ENCODE measurements at places on chromosomes 4 and X. TPM values are rescaled to one million over a fixed set of nuclear protein-coding genes. Genes with fewer than 3 reads are reported as not detected.

FHL1 gene
- 1,206 TPM for polyA plus RNA-seq

F11 gene
- not detected for polyA plus RNA-seq

CNGA1 gene
- 0.23 TPM for polyA plus RNA-seq

FAM184B gene
- polyA plus RNA-seq: 5.7 TPM

GABRE gene
- polyA plus RNA-seq: 37.8 TPM

GABRG1 gene
- polyA plus RNA-seq: not detected

POLN gene
- 3.1 TPM for polyA plus RNA-seq

DNA sequence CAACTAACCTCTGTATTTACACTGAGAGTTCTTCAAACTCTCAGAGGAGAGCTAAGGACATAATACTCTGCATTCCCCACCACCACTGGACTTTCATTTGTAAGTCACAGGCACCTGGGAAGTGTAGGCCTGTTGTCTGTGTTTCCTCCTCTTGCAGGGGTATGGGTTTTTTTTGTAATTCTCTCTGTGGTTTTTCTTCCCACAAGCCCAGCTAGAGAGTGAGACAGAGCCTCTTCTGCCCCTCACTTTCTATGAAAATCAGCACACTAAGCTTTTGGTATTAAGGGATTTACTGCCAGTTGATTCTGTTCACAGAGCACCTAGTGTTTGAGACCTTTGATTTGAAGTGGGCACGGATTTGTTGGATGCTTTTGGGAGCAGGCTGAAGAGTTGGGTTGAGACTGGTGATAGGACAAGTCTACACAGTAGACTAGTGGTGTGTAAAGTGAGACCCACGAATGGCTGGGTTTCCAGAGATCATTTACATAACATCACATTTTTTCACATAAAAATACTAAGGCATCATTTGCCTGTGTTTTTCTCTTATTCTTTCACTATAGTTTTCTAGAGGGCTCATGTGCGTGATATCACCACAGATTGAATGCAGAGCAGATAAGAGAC is 28.9 kb upstream of the WDR17 start:
- no peak for DNase-seq

DNA sequence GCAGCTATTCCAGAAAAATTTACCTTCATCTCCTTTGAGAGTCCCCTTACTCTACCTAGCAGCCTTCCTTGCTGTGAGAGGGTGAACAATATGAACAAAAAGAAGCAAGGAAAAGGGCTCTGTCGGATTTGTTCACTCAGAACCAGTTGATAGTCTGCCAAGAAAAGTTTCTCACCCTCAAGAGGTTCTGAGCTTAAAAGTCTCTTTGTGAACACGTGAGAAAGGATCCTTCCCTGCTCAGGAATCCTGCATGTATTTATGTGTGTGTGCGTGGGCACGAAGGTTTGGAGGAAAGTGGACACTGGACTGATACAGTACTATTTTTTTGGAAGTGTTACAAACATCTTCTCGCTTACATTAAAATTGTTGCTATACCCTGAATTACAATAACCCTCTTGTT is 178.6 kb upstream of the JADE1 start:
- DNase-seq: no peak

- DNase-seq: no peak
Measured at GRCh38 chr4:176298664-176299063, 21.1 kb upstream of the SPCS3 start.

DNA sequence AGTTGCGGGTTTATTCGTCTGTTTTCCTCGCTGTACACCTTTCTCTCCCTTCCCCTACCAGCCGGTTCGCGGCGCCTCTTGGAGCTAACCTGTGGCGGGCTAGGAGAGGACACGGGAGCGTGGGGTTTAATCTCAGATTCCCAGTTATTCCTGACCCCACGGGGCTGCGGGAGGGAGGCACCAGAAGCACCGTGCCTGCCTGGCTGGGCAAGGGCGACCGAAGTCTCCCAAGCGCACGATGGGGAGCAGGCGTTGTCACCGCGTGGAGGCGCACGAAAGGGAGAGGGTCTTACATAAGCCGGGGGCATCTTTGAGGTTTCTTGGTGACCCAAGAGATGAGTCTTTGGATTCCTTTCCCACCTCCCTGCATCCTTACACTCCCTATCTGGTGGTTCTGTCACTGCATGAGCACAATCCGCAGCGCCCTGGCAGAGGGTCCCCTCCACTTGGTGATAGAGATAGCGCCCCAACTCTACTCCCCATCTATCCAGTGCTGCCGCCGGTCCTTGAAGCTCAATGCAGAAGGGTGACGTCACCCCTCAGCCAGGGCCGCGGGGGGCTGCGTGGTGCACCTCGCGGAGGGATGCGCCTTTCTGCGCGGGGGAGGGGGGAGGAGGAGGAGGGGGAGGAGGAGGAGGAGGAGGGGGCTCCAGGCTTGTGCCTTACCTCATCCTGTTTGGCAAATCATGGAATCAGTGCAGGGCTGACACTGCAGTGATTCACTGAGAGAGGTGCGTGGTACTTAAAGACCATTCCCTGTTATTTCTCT is 793 bp downstream of the TSPAN7 start:
- DNase-seq: no peak

GRCh38 chr4:27428661-27429060 is 568.0 kb downstream of the STIM2 start:
- peak; percentile 27 for DNase-seq

DNA sequence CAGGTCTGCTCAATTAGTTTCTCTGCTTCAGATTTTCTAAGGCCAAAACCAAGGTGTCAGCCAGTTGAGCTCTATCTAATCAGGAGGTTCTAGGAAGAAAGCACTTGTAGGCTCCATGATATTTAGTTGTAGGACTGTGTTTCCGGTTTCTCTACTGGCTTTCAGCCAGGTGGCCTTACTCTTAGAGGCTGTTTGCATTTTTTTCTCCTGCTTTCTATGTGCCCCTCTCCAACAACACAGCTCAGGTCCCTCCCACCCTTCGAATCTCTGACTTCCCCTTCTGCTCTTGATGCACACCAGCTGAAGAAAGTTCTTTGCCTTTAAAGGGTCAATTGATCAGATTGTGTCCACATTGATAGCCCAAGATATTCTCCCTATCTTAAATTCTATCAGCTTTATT is 245.2 kb downstream of the RAB28 start:
- DNase-seq: no peak

DNA sequence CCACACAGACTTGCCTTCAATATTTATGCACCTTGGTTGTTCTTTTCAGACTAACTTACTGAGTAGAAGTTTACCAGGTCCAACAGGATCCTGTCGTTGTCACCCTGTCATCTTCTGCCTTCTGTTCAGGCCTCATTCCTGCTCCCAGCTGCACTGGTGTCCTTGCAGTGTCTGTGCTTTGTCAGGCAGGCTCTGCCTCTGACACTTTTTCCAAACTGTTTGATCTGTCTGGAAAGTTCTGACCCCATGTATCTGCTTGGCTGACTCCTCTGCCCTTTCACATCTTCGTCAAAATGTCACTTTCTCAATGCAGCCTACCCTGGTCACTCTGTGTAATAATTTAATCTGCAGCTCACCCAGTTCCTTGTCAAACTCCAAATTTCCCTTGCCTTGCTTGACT is 9.9 kb downstream of the PAGE2 start:
- DNase-seq: no peak

DNA sequence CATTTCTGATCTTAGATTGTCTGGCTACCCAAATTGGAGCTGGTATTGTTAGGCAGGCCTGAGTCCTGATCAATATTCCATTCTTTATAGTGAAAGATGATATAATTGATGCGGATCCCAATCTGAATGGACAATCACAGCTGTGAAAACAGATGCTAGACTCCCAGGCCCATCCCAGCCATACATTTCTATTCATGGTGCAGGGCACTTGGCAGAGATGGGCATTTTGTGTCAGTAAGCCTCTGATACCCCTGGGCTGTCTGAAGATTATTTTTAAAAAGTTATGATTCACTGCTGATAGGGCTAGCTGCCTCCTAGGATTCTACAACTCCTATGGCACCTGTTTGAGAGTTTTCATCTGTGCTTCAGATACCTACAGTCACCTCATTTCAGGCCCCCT is 61.2 kb upstream of the TSPAN7 start:
- DNase-seq: no peak

DNA sequence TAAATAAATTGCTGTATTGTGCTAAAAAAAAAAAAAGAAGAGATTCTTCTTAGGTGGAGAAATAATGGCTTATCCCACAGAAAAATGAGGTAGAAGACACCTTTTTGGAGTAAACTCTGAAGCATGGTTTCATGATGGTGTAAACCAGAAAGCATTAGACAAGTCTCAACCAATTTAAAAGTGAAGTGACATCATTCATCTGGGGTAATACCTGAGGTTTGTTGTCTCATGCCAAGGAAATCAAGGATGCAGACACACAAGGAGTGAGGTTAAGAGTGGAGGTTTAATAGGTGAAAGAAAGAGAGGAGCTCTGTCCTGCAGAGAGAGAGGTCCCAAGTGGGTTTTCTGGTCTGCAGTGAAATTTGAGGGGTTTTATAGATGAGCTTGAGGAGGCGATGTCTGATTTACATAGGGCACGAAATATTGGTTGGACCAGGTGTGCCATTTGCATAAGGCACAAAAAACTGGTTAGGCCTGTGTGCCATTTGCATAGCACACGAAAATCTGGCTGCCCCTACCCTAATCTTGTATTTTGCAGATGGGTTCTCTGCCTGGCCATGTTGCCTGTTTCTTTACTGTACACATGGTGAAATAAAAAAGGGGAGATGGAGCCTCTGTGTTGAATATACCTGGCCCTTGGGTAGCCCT is 25.0 kb upstream of the CWH43 start:
- no peak for DNase-seq

DNA sequence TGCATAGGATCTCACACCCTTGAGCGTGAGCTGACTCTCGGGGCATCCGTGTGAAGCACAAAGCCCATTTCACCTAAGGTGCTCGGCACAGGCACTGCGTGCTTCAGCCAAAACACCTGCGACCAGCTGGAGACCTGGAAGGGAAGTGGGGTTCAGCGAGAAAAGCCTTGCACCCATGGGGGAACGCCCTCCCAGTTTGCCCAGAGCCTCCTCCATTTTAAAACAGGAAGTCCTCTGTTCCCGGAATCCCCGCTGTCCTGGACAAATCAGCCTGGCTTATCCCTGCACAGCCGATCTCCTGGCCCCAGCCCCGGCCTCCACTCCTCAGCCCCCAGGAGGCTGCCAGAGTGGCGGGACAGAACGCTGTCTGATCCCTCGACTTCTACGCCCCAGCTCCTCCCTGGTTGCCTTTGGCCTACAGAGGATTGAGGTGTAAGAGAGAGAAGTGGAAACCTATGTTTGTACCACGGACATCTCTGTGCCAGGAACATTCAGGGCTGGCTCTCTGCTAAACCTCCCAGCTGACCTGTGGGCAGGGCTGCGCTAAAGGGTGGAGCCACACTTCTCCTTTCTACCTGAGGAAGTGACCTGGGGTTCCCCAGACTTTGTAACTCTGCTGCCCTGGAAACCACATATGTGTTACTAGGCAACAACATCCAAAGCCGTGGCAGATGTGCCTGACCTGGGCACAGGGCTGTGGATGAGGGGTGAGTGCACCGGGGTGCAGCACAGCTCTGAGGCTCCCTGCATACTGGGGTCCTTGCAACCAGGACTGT is 3.8 kb upstream of the C4orf50 start:
- DNase-seq: no peak

DNA sequence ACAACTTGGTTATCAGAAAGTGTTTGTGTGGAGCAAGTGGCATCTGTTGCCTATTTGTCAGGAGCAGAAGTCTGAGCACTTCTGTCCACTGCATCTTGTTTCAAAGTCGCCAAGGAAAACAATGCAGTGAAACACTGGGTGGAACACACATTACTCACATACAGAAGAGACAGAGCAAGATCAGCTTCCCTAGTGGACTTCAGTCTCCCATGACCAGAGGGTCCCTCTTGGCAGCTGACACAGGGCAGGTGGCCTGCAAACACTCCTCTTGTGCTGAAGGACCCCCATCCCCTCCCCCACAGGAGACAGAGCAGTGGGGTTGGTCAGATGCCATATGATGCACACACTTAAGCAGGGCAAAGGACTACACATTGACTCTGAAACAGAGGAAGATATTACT is 3.6 kb upstream of the BBS12 start:
- peak; percentile 10 for DNase-seq

DNA sequence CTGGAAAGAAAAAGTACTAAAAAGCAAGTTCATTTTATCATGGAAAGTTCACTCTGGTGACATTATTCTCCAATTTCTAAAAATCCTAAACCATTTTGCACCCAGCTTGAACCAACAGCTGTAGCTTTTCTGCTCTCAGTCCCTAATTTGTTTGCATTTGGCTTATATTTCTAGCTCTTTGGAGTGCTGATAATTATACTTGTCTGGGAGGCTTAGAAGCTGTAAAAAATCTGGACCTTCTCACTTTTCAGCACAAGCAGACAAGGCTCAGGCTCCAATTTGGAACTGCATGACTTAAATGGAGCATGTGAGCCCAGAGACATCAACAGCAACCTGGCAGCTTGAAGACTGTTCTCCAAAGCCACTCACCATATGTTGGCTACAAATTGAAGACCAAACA is 170.9 kb upstream of the PCDH18 start:
- no peak for DNase-seq

GRCh38 chr4:73053974-73054480 is 15.5 kb downstream of the COX18 start:
- DNase-seq: no peak

GRCh38 chr4:80578001-80578400 is 242.5 kb downstream of the CFAP299 start:
- DNase-seq: no peak

- no peak for DNase-seq
Measured at GRCh38 chr4:114093221-114093715, 113.8 kb upstream of the ARSJ start.

- peak; percentile 8 for DNase-seq
Measured at GRCh38 chr4:175833574-175834311, 21.7 kb upstream of the GPM6A start.

- DNase-seq: no peak
Measured at GRCh38 chr4:135371137-135371536, 1169.5 kb upstream of the PABPC4L start.

DNA sequence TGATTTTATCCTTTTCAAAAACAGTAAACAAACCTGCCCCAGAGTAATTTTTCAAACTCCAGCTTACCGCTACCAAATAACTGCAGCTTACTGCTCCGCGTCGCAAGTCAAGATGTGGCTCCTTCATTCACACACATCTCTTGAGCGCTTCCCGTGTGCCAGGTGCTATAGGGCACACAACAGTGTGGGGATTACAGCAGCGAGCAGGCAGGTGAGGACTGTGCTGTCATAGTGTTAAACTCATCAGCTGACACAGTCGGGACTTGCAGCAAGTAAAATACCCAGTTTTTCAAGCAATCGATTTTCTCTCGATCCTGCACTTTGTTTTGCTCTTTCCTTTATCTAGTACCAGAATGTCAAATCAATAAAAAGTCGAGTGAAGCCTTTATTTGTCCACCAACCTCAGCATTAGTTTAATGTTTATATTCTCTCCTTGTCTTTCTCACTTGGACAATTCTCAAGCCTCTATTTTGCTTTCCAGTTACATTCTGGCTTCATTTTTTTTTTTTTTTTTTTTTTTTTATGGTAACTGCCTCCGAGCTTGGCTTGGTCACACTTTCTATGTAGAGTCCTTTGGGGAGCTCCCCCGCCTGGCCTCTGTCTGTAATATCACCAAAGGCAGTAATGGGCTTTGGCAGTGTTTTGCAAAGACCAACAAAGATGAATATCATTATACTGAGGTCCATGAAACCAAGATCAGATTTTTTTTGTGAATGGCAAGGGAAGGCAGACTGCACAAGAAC is 8.3 kb upstream of the ASB5 start:
- DNase-seq: peak; percentile 30
